ENCODE measurements at places on chromosomes 11 and 22.
A peak's percentile ranks its signal among the peaks of the same experiment; 100 is the strongest.

DNA sequence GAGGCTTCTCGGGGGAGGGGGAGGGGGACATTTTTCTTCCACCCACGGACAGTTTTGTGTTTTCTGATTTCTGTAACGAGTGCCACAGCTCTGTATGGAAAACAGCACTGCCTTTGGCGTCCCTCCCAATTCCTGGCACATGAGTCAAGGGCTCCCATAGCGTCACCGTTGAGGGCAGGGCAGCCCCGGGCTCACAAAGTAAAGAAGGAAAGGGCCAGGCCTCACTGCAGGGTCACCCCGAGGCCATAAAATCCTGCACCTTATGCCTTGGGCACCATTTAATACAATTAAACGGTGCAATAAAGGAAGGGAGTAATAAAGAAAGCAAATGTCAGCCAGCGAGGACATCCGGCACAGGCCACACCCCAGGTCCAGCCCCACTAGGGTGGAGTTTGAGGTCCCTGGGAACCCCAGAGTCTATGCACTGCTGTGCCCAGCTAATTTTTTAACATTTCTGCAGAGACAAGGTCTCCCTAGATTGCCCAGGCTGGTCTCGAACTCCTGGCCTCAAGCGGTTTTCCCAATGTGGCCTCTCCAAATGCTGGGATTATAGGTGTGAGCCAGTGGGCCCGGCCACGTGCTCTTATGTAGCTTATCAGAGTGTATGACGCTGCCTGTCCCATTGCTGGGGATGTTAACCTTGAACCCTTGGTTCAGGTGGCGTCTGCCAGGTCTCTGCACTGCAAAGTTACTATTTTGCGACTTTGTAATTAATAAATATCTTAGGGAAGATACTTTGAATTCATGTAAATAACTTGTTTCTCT, 13.6 kb upstream of the MUC2 start:
- DNase-seq, result no peak

GRCh38 chr22:27760474-27760873, 41.1 kb downstream of the MN1 start:
- no peak for DNase-seq

DNA sequence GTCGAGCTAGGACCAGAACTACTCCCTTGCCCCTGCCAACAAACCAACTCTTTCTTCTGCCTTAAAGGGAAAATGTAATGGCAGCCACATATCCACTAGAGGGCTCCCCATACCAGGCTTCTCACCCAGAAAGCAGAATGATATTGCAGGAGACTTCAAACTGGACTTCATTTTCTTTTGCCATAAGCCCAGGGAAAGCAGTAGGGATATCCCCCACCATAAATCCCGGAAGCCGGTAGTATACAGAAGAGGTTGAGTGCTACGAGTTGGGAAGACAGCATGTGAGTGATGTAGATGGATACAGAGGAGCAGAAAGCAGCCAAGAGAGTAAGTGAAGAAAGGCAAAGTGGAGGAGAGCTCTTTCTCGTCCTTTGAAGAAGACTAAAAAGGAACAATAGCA, 12.1 kb downstream of the PLAAT5 start:
- DNase-seq, result peak; percentile 6

DNA sequence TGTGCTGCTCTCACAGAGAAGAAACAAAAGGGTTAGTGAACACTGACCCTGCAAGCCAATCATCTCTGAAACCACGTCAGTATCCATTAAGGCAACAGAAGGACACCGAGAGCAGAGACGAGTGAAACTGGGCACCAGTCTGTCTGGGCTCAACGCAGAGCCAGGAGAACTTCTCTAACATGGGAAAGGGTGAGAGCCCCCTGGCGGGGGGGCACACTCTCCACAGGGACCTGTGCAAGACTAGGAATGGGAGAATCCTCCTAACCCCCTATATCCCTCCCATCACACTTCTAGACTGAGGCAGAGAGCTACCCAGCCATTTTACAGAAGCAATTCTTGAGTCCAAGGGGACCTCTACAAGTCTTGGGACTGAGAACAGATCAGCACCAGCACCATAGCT, 285.8 kb downstream of the SOX6 start:
- DNase-seq, result no peak

GRCh38 chr22:18156878-18157713, 7.1 kb downstream of the USP18 start:
- DNase-seq, result no peak

- DNase-seq, result no peak
Measured at GRCh38 chr11:90525962-90526361, 303.1 kb upstream of the CHORDC1 start.

DNA sequence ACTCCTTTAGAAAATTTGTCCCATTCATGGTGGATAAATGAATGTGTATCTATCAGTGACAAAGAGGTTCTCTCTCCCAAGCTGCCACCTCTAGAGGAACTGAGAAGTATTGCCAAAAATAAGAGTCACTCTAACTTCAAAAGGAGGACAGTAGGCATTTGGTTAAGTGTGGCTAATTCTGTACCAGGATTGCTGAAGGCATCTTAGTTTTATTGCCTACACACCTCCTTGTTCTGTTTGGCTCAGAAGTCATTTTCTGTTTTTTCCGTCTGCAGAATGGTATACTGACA, 189.0 kb upstream of the MPPED2 start:
- no peak for DNase-seq

- DNase-seq, result no peak
Measured at GRCh38 chr11:63958008-63958407, 16.4 kb upstream of the COX8A start.

DNA sequence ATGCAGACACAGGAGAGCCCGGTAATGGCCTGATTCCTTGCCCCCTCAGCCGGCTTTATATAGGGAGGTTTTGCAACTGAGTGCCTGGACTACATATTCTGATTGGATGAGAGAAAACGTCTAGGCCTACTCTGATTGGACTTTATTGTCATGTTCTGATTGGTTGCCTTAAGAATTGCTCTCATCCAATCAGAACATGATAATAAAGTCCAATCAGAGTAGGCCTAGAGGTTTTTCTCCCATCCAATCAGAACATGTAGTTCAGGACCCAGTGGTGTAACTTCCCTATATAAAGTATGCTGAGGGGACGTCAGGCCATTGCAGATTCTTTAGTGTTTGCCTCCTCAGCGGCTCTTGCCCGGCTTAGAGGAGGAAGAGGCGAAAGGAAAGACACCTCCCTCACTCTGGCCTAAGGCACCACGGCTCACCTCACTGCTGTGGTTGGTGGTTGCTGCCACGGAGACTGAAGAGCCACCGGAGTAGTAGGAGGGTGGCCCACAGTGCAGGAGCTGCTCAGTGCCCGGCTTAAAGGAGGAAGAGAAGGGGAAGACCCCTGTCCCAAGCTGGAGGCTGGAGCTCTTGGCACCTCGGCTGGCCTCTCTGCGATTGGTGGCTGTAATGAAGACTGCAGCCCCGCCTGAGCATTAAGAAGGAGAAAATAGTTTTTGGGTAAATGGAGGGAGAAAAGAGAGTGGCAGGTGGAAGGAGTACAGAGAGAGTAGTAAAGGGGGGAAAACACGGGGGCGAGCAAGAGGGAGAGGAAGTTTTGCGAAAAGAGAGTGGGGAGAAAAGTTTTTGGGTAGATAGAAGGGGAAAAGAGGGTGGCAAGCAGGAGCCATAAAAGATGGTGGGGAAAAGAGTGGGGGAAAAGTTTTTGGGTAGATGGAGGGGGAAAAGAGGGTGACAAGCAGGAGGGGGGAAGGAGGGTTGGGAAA, 116.7 kb upstream of the SERPIND1 start:
- no peak for DNase-seq
